Heart left ventricle (tissue), 16 donors: ENCODE measurements at places on chromosomes 13 and 19. TPM values are rescaled to one million over a fixed set of nuclear protein-coding genes. Genes with fewer than 3 reads are reported as not detected.

Gene FCER2
- 1.5 TPM for total RNA-seq

Gene IGFL1
- total RNA-seq: not detected

Gene LIM2
- total RNA-seq: not detected

Gene PSG6
- not detected for total RNA-seq

Gene CNFN
- not detected for total RNA-seq

Gene ZNF530
- total RNA-seq: 3.4 TPM

Gene PRSS57
- not detected for total RNA-seq

Gene SHANK1
- 0.48 TPM for total RNA-seq

Gene SIGLEC9
- total RNA-seq: 18.5 TPM

Gene C13orf46
- total RNA-seq: not detected

DNA sequence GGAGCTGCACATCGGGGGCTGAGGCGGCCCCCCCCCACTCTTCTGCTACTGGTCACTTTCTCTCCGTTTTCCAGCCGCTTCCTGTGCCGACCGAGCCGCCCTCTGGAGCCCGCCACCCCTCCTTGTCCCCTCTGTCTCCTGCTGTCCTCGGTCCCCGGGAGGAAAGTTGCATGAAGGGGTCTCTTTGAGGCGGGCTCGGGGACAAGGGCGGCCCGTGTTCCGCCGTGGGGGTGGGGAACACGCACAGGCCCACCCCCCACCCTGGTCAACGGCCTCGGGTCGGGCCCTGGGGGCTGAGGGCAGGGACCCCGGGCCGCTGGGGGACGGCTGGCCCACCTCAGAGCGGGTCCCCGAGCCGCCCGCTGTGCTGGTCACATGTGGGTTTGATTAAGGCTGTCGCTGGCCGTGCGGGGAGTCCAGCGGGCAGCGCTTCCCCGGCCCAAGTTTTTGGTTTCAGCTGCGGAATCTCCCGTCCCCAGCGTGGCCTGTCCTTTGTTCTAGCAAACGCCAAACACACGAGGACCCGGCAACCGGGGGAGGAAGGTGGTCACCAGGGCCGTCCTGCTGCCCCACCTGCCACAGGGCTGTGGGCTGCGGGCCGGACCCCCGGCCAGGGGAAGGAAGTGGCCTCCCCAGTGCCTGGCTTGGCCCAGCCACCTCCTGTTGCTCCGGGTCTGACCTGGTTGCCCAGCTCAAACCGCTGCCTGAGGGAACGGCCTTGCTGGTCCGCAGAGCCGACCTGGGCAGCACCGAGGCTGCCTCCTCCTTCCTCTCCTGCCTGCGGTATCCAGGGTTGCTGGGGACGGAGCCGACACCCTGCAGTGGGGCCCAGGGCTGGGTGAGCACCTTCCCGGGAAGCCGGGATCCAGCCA is 1.9 kb downstream of the EFNA2 start:
- H3K36me3 ChIP-seq: no peaks in the 10 kb centered on the region
- DNase-seq: no peak
- no peak overlapping the region for H3K27ac ChIP-seq
- peaks cover 24% of the 10 kb centered on the region for H3K27me3 ChIP-seq
- peaks cover 3% of the 10 kb centered on the region for H3K4me1 ChIP-seq
- H3K4me3 ChIP-seq: no peak overlapping the region

GRCh38 chr19:53867225-53868090 is at the start of gene MYADM:
MYADM (plus strand) TSS chr19:53867883; CDS start chr19:53873530, 5,647 bp downstream.
- peaks cover 14% of the 10 kb centered on the region for H3K36me3 ChIP-seq
- peaks cover 26% of the 10 kb centered on the region for H3K4me1 ChIP-seq

DNA sequence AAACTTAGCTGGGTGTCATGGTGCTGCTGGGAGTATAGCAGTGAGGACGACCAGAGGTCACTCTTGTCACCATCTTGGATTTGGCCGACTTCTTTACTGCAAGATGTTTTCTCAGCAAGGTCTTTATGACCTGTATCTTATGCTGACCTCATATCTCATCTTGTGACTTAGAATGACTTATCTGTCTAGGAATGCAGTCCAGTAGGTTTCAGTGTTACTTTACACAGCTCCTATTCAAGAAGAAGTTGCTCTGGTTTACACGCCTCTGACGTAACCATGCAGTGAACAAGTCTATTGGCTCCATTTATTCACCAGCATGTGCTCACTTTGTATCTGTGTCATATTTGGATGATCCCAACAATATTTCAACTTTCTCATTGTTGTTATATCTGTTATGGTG is 26.7 kb downstream of the ZNF850 start:
- no peak overlapping the region for H3K4me3 ChIP-seq
- no peaks in the 10 kb centered on the region for H3K27me3 ChIP-seq
- H3K36me3 ChIP-seq: peaks cover 63% of the 10 kb centered on the region

DNA sequence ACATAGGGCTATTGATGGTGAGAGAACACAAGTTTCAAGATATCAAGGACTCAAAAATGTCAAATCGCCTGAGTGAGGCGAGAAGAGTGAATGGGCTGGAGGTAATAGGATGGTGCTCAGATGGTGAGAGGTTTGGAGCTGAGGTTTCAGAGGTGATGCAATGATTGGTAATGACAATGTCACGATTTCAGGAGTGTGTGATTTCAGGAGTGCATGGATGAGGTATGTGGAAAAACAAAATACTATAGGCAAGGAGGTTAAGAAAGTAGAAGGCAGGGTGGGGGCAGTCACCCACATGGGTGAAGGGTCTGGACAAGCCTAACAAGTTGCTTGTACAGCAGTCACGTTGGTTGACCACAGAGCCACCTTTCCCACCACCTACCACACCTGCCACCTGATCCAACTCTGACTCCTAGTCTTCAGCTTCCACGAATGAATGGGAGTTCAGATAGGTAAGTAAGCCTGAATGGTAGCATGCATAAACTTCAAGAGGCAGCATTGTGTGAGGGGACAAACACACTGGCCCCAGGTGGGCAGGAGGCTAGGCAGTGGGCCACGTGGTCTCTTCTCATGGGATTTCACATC is 71.5 kb downstream of the RUBCNL start:
- no peak overlapping the region for H3K4me3 ChIP-seq
- no peaks in the 10 kb centered on the region for H3K36me3 ChIP-seq
- no peak for DNase-seq
- no peaks in the 10 kb centered on the region for H3K4me1 ChIP-seq
- H3K27me3 ChIP-seq: no peaks in the 10 kb centered on the region

- no peaks in the 10 kb centered on the region for H3K27me3 ChIP-seq
- H3K4me3 ChIP-seq: peak within 1 kb of the TSS; percentile 54
- no peaks in the 10 kb centered on the region for H3K36me3 ChIP-seq
- peaks cover 4% of the 10 kb centered on the region for H3K4me1 ChIP-seq
- H3K27ac ChIP-seq: no peak within 1 kb of the TSS
Observed at GRCh38 chr19:58033741-58034476, at the start of gene ZSCAN1. ZSCAN1 (plus strand) TSS chr19:58034025; CDS start chr19:58037837, 3,812 bp downstream.

- H3K27me3 ChIP-seq: peaks cover 43% of the 10 kb centered on the region
- peaks cover 7% of the 10 kb centered on the region for H3K4me1 ChIP-seq
- peak within 1 kb of the TSS; percentile 67 for H3K4me3 ChIP-seq
- DNase-seq: peak; percentile 87
- peak within 1 kb of the TSS; percentile 80 for H3K27ac ChIP-seq
Observed at GRCh38 chr19:10010247-10010691, at the start of gene COL5A3. COL5A3 (minus strand) TSS chr19:10010504; CDS start chr19:10010385, 119 bp downstream.

DNA sequence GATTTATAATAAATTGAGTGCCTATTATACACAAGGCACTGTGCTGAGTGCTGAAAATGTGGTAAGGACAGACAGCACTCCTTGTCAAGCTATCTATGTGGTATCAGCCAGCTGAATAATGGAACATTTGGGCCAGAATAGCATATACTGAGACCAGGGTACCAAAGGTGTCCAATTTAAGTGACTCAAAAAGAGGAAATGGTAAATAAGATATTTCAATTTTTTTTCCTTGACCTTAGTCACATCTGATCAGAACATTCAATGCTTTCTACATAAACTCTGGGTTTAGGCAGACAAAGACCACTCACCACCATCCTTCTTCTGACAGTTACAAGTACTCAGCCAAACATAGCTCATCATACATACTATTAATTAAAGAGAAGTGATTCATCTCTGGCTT is 43.2 kb downstream of the RCBTB2 start:
- peak overlapping the region; percentile 53 for H3K4me3 ChIP-seq
- DNase-seq: no peak
- H3K27me3 ChIP-seq: no peaks in the 10 kb centered on the region

GRCh38 chr13:20105161-20105689 is 55.6 kb downstream of the GJA3 start:
- H3K27me3 ChIP-seq: peaks cover 4% of the 10 kb centered on the region
- H3K4me3 ChIP-seq: no peak overlapping the region
- H3K4me1 ChIP-seq: no peaks in the 10 kb centered on the region
- DNase-seq: no peak
- no peak overlapping the region for H3K27ac ChIP-seq
- no peaks in the 10 kb centered on the region for H3K36me3 ChIP-seq

DNA sequence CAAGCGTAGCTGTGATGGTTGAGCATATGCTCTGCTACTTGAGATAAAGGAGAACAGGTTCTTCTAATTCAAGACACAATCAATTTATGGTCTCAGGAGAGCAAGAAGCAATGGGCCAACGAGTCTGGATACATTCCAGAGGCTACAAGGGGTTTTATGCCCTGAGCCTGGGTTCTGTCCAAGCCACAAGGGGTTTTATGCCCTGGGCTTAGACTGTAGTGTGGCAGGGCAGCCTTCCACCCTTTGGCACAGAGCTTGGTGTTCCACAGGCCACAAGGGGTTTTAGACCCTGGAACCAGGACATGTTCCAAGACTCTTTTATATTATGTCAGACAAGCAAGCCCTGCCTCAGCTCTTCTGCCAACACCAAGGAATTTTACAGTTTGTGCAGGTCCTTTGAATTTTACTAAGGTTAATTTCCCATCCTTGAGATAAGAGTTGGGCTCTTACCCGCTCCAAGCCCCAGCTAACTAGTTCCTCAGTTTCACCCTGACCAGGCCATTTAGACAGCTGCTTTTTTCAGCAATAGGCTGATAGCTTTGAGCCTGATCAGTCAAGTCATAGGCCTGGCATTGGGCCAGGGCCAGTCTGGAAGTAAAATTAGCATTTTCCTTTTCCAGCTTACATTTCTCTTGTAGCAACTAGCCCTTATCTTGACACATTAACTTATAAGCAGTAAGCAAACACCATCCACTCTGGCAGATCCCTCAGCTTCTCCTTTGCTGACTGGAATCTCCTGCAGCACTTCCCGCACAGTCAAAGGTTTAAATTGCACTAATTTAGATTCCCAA is 95.0 kb downstream of the ZNF737 start:
- no peak overlapping the region for H3K27ac ChIP-seq
- no peak overlapping the region for H3K4me3 ChIP-seq
- no peak for DNase-seq
- no peaks in the 10 kb centered on the region for H3K36me3 ChIP-seq
- H3K27me3 ChIP-seq: no peaks in the 10 kb centered on the region

DNA sequence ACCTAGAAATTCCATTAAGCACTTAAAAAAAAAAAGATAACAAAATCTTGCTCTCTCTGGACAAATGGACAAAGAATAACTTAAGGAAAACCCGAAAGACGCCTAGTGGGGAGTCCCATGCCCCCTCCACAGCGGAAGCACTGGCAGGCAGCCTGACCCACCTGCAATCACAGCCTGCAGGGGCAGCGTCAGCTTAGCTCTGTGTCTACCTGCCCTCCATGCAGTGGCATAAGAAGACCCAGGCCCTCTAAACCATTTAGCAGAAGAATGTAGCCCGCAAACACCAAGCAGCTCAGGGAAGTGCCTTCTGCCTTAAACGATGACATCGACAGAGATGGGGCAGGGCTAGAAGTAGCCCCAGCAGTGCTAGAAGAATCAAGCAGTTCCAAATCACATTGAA is 36.0 kb downstream of the KCTD15 start:
- H3K36me3 ChIP-seq: no peaks in the 10 kb centered on the region
- no peak for DNase-seq
- no peak overlapping the region for H3K27ac ChIP-seq
- peaks cover 3% of the 10 kb centered on the region for H3K27me3 ChIP-seq

- no peaks in the 10 kb centered on the region for H3K27me3 ChIP-seq
- no peak overlapping the region for H3K27ac ChIP-seq
- H3K36me3 ChIP-seq: no peaks in the 10 kb centered on the region
- peak; percentile 47 for DNase-seq
Observed at GRCh38 chr13:45807520-45808099, 43.9 kb downstream of the SIAH3 start.

- no peaks in the 10 kb centered on the region for H3K27me3 ChIP-seq
- no peak for DNase-seq
- H3K36me3 ChIP-seq: no peaks in the 10 kb centered on the region
- H3K4me3 ChIP-seq: no peak overlapping the region
- no peaks in the 10 kb centered on the region for H3K4me1 ChIP-seq
- H3K27ac ChIP-seq: no peak overlapping the region
Observed at GRCh38 chr13:61670384-61671161, 254.9 kb upstream of the PCDH20 start.

GRCh38 chr19:10332158-10332964 is 968 bp downstream of the RAVER1 start:
- H3K4me3 ChIP-seq: peak overlapping the region; percentile 65
- H3K36me3 ChIP-seq: peaks cover 33% of the 10 kb centered on the region
- DNase-seq: no peak
- H3K4me1 ChIP-seq: peaks cover 34% of the 10 kb centered on the region
- H3K27me3 ChIP-seq: no peaks in the 10 kb centered on the region

GRCh38 chr19:33163481-33163880 is 30.6 kb upstream of the LRP3 start:
- no peak for DNase-seq
- H3K4me1 ChIP-seq: peaks cover 3% of the 10 kb centered on the region
- H3K4me3 ChIP-seq: no peak overlapping the region

GRCh38 chr19:13984875-13985741 is 21.0 kb downstream of the RFX1 start:
- H3K27me3 ChIP-seq: no peaks in the 10 kb centered on the region
- peaks cover 7% of the 10 kb centered on the region for H3K36me3 ChIP-seq
- DNase-seq: no peak
- H3K27ac ChIP-seq: no peak overlapping the region
- no peak overlapping the region for H3K4me3 ChIP-seq

- peaks cover 35% of the 10 kb centered on the region for H3K36me3 ChIP-seq
- no peaks in the 10 kb centered on the region for H3K4me1 ChIP-seq
- no peak overlapping the region for H3K27ac ChIP-seq
- no peak overlapping the region for H3K4me3 ChIP-seq
Observed at GRCh38 chr13:20609145-20609544, 42.2 kb downstream of the IFT88 start.

DNA sequence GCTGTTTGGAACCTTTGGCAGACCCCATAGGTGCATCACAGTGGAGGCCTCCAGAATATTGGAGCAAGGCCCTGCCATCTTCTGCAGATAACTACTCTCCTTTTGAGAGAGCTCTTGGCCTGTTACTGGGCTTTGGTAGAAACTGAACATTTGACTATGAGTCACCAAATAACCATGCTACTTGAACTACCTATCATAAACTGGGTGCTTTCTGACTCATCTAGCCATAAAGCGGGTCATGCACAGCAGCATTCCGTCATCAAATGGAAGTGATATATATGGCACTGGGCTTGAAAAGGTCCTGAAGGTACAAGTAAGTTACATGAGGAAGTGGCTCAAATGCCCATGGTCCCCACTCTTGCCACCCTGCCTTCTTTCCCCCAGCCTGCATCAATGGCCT is 782.5 kb upstream of the SLITRK6 start:
- H3K27ac ChIP-seq: no peak overlapping the region
- no peak for DNase-seq
- no peaks in the 10 kb centered on the region for H3K36me3 ChIP-seq
- no peaks in the 10 kb centered on the region for H3K4me1 ChIP-seq
- no peaks in the 10 kb centered on the region for H3K27me3 ChIP-seq
- H3K4me3 ChIP-seq: no peak overlapping the region
